ENCODE measurements at places on chromosomes 3 and 15.

- no peak for DNase-seq
Observed at GRCh38 chr3:193788189-193788991, 195.4 kb downstream of the OPA1 start.

GRCh38 chr3:152899306-152899705 lies 64.4 kb downstream of the P2RY1 start:
- DNase-seq = no peak

- DNase-seq = no peak
Observed at GRCh38 chr15:65902373-65902772, 33.1 kb downstream of the RAB11A start.

DNA sequence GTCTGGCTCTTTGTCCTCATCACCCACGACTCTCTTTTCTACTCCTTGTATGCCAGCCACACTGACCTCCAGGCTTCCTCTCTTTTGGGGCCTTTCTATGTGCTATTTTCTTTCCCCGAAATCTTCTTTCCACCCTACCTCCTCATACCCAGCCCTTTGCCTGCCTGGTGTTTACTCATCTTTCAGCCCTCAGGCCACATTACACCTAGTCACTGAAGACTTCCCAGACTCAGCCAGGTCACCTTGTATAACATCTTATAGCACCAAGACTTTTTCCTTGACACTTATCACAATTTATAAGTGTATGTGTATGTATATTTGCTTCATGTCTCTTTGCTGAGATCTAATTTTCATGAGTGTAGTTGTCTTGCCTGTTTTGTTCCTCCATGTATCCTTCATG lies 396.4 kb downstream of the NLGN1 start:
- DNase-seq = no peak

- no peak for DNase-seq
Observed at GRCh38 chr15:62625429-62626033, 417.0 kb upstream of the TPM1 start.

DNA sequence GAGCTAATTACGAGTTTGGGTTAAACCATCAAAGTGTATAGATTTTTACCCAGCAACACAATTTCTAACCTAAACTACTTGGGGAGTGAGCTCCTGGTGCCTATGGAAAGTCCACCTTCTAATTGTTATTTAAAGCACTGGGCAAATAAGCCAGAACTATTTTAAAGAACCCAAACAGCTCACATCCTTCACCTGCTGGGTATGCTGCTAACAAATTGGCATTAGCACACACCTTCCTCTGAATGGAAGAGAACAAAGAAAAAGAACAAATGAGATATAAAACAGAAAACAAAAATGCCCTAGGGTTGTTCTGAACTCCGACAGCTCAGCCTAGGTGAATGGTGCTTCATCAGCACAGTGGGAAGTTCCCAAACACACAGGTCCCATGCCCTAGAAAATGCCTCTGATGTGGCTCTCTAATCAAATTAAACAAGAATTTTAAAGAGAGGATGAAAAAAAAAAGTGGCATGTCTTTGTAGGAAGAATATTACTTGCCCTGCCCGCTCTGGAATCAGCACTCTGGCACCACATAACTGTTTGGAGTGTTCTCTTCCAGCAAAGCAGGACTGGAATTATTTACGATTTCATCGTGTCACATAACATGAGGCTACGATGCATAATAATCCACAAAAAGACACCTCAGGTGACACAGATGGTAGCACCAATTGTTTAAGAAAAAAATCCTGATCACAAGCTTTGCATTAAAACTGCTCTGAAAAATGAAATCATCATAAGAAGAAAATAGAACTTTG lies 334.4 kb downstream of the GBE1 start:
- no peak for DNase-seq

DNA sequence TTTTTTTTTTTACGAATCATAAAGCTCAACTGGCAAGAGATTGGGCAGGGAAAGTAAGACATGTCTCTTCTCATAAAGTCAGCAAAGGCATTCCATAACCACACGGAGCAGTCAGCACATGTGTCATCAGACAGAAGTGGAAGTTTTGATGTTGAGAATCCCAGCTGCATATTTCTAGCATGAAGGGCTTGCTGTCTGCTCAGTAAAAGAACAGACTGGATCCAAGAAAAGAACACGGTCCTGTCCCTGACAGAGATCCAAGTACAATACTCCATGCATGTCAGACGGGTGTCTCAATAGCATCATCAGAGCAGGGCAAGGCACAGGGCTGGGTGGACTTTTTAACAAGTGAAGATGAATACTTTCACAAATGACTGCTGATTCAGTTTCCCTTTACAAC lies 38.2 kb downstream of the ABI3BP start:
- no peak for DNase-seq

DNA sequence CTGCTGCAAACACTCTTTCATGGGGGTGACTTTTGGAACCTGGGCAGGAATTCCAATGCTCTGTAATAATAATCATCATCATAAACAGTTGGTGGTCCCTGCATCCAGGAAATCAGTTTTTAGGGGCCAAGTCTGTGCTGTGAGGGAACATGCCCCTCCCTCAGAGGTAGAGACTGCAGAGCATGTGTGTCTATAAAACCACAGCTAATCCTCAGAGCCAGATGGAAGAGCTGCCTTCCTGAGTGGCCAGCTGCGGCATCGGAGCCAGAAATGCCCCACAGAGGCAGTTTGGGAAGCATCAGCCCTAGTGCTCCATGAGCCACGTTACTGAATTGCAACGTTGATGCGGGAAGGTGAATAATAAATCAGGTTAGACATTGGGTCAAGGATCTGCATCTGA lies 12.9 kb upstream of the TPM1 start:
- no peak for DNase-seq

- DNase-seq = no peak
Observed at GRCh38 chr15:43808960-43809678, 8.7 kb downstream of the HYPK start.

DNA sequence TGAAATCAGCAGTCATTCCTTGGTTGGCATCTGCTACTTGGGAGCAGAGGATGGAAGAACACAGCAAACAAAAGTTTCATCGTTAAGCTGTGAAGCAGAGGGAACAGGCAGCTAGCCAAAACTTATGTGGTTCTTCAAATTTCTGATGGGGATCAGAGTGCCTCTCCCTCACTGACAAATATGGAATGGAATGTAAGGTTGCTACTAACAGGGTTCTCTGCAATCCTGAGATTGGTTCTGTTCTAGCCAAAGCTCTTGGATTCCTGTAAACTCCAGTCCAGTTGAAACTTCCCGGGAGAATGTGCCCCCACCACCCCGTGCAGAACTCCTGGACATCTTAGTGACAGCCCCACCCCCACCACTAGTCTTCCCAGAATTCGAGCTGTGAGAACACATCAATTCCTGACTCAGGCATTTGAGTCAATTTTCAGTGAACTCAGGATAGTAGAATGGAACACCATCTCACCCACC lies 55.9 kb upstream of the PHLDB2 start:
- DNase-seq = no peak

DNA sequence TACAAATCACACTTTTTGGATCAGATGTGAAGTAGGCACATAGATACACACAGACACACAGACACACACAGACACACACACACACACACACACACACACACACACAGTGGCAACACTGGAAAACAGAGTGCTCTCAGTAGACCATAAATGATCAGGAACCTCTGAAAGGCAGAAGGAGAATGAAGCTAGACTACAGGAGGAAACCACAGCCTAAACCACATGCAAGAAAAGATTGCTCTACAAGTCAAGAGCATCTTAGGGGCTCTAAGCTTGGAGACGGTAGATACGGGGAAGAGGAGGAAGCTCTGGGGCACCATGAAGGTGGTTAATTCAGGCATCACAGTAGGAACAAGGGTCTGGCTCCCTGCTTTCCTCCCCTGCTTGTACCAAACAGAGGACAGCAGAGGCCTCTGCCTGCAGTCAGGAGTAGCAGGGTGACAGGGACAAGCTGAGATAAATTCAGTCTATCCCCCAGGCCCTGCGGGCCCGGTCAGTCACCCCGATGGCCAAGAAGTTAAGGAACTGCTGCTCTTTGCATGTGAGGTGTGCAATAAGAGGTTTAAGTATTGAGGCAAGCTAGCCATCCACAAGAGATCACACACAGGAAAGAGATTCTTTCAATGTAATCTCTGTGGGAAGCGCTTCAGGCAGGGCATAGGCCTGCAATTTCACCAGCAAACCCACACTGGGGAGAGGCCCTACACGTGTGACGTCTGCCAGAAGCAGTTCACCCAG lies 23.5 kb upstream of the ARPIN start:
- DNase-seq = no peak

DNA sequence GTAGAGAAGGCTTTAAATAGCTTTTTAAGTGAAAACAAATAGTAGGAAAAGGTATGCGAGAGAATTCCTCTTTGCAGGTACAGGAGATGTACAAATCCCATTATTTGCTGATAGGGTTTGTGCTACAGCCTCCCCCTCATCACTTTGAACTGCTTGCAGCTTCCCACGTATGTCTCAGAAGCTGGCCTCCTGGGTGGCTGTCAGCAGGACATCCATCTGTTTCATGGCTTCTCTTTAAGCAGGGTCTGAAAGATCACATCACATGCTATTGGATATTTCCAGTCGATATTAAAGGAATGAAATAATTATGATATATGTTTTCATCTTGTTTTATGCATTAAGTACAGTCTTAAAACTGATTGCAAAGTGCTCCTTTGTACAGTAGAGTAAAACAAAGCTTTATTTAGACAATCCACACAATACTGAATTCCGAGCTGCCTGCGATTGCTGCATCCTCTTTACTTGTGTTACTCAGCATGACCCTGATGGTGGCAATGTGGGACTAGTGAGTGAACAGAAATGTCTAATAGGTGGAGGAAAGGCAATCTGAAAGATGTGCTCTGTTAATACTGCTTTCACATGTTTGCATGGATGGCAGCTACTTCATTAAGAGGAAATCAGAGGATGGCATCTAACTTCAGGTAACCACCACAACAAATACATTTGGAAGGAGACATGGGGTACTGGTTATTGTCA lies 930.6 kb upstream of the SEMA6D start:
- DNase-seq = no peak

- DNase-seq = no peak
Observed at GRCh38 chr15:89912674-89913396, at the start of gene ARPIN. TSS of gene ARPIN (minus strand) at chr15:89912952. CDS start at chr15:89912835, 117 bp downstream.

DNA sequence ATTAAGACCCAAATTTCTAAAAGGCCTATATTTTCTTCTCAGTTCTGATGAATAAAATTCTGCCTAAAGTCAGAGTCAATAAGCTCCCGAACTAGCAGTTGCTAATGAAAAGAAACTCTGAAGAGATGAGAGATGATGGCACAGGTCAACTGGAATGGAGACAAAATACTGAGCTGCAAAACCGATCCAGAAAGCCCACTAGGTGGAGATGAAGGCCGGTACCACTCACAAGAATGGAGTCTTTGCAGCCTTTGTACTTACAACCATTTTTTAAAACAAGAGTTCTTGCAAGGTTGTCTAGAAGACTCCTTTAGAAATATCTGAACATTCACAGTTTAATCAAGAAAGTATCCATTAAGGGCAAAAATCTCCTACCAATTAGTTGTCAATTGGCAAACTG lies 119.9 kb upstream of the TJP1 start:
- no peak for DNase-seq

DNA sequence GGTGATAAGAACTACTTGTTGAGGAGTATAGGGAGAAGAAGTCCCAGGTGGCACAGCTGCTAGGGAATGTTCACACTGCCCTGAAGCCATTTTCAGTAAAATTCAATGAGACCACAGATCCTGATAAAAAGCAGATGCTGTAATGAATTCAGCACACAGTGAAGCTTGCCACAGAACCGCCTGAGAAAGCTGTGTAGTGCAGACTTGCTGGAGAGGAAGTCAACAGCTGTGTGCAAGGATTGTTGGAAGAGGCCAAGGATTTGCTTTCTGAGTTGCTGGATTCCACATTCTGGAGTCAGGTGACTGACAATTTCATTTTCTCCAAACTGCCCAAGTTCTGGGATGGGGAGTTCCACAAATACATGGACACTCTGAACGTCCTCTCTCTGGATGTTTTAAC lies 70.9 kb downstream of the ANP32A start:
- no peak for DNase-seq

DNA sequence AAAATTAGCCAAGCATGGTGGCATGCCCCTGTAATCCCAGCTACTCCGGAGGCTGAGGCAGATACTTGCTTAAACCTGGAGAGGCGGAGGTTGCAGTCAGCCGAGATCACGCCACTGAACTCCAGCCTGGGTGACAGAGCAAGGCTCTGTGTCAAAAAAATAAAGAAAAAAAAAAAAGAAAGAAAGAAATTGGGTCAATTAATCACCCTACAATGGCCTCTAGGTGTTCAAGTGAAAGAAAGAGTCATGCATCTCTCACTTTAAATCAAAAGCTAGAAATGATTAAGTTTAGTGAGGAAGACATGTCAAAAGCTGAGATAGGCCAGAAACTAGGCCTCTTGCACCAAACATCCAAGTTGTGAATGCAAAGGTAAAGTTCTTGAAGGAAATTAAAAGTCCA lies 44.9 kb upstream of the GSK3B start:
- no peak for DNase-seq

DNA sequence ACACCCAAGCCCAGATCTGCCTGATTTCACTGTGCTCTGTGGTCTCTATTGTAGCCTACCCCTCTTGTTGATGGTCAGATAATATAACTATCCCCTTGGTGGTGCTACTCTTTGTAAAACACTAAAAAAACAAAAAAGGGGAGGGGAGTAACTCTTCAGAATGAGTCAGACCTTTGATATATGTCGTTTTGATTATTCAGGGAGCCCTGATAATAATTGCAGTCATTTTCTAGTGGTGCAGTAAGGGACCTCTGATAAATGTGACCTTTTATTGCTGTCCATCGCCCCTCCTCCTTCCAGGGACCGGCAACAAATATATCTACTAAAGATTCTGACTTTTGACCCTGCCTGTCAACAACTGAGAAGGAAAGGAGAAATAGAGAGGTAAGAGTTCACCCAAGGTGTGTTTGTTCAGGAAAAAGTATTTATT lies 45.1 kb upstream of the MAGI1 start:
- DNase-seq = no peak

DNA sequence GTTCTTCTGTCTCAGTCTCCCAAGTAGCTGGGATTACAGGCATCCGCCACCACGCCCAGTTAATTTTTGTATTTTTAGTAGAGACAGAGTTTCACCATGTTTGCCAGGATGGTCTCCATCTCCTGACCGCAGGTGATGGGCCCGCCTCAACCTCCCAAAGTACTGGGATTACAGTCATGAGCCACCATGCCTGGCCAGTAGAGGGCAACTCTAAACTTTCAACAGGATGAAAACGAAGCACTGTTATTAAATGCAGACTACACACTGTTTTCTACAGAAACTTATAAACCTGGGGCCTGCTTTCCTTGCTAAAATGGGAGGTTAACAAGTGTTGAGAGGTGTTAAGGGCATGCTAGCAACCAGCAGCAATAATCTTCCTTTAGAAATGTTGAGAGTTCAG lies 7.6 kb downstream of the ARPC4 start:
- no peak for DNase-seq

DNA sequence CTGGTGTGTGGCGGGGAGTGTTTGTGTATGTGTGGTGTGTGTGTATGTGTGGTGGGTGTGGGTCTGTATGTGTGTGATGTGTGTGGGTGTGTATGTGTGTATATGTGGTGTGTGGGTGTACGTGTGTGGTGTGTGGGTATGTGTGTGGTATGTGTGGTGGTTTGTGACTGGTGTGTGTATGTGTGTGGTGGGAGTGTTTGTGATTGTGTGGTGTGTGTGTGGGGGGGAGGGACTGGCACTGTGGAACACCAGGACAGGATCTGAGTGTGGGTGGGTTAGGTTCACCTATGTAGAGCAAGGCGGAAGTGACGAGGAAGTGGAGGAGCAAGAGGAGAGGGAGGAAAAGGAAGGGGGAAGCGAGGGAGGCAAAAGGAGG lies 510.8 kb downstream of the SHQ1 start:
- DNase-seq = no peak

GRCh38 chr15:90869601-90870353 lies 1.4 kb downstream of the FURIN start:
- no peak for DNase-seq

Measured in activated CD8-positive, alpha-beta memory T cell treated with anti-CD3 and anti-CD28 coated beads, Interleukin-2, amount 50 U/mL, for 4 hours (primary cell).